ENCODE measurements at places on chromosomes 4 and X.

DNA sequence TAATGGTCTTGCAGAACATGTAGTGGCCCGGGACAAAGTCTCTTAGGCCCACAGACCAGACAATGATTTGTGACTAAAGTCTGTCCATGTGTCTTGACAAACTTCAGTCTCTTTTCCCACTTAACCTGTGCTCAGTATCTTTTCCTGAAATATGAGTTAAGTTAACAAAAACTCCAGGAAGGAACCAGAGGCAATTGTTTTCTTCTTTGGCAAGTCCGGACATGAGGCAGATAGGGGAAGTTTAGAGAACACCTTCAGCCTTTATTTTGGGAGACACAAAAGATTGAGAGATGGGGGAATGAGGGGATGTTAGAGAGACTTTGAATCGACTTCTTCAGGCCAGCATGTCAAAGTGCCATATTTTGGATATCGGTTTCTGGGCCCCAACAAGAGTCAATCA lies 80.2 kb upstream of the FRMPD4 start:
- DNase-seq: no peak

DNA sequence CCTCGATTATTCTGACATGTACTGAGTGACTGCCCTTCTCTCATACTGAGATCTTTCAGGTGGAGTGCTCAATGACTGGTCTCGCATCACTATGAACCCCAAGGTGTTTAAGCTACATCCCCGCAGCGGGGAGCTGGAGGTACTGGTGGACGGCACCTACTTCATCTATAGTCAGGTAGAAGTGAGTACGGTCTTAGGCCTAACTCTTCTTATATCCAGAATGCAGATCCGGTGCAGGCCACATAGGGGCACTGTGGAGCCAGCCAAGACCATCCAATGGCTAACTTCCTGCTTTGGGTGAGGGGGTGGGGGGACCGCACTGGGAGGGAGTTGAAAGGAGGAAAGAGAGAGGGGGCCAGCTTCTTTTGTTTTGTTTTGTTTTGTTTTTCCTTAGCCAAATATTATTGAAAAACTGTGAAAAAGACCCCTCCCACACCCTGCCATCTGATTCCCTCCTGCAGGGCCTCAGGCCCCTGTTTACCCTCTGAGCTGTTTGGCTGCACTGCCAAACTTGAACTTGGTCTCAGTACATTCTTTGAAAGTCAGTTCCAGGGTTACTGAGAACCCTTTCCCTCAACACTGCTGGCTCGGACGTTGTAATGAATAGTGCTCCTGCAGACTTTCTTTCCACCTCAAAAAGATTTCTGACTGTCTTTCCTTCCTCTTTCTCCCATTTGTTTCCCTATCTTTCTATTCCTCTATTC lies 16.2 kb downstream of the AWAT2 start:
- DNase-seq: no peak

DNA sequence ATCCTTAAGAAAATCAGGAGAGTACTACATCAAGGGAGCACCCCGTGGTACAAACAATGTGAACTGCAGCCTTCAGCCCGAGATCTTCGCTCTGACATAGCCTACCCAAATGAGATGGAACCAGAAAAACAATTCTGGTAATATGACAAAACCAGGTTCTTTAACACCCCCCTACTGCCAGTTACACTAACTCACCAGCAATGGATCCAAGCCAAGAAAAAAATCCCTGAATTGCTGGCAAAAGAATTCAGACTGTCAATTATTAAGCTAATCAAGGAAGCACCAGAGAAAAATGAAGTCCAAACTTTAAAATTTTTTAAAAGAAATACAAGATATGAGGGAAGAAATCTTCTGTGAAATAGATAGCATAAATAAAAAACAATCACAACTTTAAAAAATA lies 101.7 kb upstream of the KLF8 start:
- DNase-seq: no peak

DNA sequence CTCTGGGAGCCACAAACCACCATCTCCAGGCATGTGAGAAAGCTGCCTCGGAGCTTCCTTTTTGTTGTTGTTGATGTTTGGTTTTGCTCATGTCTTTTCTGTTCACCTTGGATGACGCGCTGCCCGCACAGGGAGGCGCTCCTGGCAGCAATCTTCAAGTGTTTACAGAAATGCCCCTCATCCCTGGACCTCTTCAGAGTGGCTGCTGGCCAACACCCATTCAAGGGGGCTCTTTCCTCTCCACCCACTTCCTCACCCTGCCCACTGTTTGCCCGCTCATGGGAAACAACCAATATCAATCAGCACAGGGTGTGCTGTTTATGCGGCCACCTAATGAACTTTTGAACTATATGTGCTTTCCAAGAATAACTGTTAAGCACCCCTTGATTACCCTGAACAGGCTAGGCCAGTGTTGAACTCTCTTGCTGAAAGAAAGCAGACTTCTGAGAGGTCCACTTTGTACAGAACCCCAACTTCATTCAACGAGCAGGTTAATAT lies 355.1 kb upstream of the CLNK start:
- DNase-seq: peak; percentile 56

DNA sequence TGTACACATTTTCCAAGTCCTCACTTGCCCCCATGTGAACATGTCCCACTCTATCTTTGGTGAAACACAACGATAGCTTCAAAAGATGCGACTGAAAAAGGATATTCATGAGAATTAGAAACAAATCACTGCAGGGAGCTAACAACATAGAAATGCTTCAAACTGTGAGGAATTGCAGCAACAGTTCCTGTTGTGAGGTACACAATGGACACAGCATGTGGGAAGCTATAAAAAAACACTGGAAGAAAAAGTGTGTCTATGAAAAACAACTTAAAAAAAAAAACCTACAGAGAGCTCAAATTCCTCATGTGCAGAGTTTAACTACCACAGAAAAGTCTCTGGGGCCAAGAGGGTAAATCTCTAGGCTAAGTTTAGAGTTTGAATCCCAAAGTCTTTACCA lies 51.6 kb upstream of the BLTP1 start:
- no peak for DNase-seq

DNA sequence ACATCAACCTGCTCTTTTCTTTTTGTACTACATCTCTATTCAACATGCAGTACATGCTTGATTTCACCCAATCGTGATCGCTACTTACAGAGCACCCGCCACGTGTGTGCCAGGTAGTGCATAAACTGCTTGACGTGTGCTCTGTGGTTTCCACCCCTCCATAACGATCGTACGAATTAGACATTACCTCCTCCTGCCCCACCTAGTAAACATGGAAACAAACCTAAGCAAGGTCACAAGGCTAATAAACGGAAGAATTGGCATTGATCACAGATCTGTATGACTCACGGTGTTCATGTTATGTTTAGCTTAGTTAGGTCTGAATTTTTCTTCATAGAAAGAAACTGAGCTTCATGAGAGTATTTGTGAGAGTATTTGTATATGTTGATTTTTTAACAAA lies 64.1 kb downstream of the STX18 start:
- DNase-seq: no peak

GRCh38 chr4:124018383-124019317 lies 622.1 kb downstream of the SPRY1 start:
- no peak for DNase-seq

DNA sequence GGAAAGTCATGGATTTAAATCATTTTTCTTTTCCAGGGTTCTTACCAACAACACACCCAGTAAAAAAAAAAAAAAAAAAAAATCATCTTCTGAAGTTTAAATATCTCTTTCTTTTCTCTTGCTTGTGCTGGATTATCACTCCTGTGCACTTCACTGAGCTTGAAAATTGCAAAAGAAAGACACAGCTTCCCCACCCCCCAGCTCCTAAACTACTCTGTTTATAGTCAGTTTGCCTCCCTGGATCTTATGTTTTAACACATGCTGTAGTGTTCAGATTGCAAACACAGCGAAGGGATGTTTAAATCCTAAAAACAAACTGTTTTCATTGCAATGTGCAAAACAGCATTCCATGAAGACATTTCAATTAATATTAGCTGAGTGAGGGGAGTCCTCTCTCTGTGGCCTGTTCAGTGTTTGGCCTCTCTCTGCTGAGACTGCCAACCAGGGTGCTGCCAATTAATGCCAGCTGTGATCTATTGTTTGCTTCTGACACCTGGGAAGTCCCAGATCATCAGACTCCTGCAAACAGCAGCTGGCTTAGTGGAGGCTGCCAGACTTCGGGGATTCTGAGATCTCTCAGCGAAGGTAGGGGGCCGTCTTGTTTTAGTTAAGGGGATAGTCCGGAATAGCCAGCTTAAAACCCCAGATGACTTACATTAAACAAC lies 171.1 kb upstream of the PITX2 start:
- DNase-seq: no peak

DNA sequence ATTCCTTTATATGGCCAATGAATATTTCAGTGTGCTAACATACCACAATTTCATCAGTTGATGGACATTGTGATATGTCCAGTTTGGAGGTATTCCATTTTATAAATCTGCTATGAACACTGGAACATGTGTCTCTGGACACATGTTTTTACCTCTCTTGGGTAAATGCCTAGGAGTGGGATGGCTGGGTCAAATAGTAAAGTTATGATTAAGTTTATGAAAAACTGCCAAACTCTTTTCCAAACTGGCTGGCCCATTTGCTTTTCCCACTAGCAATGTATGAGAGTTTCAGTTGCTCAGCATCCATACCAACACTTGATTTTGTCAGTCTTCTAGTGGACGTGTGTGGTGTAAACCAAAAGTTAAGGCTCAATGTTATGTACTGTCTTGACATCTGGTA lies 40.5 kb downstream of the CEP44 start:
- no peak for DNase-seq

- DNase-seq: no peak
These were observed 52.7 kb upstream of the NEIL3 start for GRCh38 chr4:177256950-177257349.

- no peak for DNase-seq
These were observed 1454.8 kb downstream of the RPA4 start for GRCh38 chrX:98338544-98338943.

- no peak for DNase-seq
These were observed 204.0 kb downstream of the ADAMTS3 start for GRCh38 chr4:72365016-72365415.

All from NCI-H2029 treated with DMSO at 0.1 percent for 48 hours (cell line).